ENCODE measurements at places on chromosomes 11 and 22.
A peak's percentile ranks its signal among the peaks of the same experiment; 100 is the strongest.

- H3K36me3 ChIP-seq = no peaks in the 10 kb centered on the region
- H3K4me3 ChIP-seq = peak overlapping the region; percentile 100
- peak; percentile 11 for DNase-seq
Observed at GRCh38 chr11:108009497-108010370, 1.0 kb downstream of the CUL5 start.

GRCh38 chr11:68659158-68659921, 25.0 kb upstream of the GAL start:
- H3K4me3 ChIP-seq = no peak overlapping the region
- DNase-seq = peak; percentile 99
- peak overlapping the region; percentile 58 for H3K27ac ChIP-seq

DNA sequence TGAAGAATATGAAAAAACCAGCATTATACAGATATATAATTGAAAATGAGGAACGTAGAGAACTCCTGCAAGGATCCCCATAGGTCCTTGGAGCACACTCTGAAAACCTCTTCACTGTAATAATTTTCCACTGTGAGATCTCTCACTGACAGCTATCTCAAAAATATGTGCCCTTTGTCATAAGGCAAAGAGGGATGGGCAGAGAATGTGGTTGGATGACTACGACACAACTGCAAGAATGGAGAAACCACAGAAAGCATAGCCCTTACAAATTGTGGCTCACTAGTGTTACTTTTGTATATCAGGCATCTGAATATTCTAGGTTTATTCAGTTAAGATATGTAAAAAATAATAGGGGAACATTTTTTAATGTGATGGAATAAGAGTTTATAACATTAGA, 7.9 kb upstream of the CTSC start:
- DNase-seq = no peak
- peaks cover 2% of the 10 kb centered on the region for H3K4me1 ChIP-seq
- no peaks in the 10 kb centered on the region for H3K36me3 ChIP-seq
- H3K27me3 ChIP-seq = no peaks in the 10 kb centered on the region
- no peak overlapping the region for H3K27ac ChIP-seq

DNA sequence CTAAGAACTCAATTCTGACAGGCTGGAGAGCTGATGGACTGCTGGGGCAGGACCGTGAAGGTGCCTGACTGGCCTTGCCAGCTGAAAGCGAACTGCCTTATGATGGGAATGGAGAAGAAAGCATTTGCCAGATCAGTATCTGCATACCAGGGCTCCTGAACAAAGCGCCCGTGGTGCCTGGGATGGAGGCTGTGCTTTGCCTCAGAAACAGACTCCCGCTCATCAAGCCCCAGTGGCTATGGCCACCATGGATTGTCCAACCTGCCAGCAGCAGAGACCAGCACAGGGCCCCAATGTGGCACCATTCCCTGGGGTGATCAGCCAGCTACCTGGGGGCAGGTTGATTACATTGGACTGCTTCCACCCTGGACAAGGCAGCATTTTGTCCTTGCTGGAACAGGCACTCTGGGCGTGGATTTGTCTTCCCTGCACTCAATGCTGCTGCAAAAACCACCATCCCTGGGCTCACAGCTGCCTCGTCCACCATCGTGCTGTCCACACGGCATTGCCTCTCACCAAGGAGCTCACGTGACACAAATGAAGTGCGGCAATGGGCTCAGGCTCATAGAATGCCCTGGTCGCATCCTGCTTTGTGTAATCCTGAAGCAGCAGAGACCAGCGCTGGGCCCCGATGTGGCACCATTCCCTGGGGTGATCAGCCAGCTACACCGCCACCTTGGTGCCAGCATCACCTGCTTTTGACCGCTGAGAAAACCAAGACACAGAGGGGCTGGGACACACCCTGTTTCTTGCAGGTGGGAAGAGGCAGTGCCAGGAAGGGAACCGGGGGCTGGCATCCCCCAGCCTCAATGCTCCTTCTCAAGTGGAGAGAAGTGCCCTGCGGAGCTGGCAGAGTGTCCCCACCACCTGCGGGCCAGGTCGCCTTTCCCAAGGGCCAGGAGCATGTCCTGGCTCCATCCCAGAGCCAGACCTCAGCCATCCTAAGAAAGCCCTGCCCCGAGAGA, 1367.5 kb downstream of the BRD1 start:
- no peaks in the 10 kb centered on the region for H3K27me3 ChIP-seq
- H3K4me1 ChIP-seq = no peaks in the 10 kb centered on the region
- no peak overlapping the region for H3K4me3 ChIP-seq
- no peaks in the 10 kb centered on the region for H3K36me3 ChIP-seq

- H3K27me3 ChIP-seq = peaks cover 6% of the 10 kb centered on the region
- H3K4me3 ChIP-seq = no peak overlapping the region
- peak; percentile 87 for DNase-seq
- H3K4me1 ChIP-seq = peaks cover 8% of the 10 kb centered on the region
Observed at GRCh38 chr11:45843158-45843924, 3.9 kb upstream of the CRY2 start.

DNA sequence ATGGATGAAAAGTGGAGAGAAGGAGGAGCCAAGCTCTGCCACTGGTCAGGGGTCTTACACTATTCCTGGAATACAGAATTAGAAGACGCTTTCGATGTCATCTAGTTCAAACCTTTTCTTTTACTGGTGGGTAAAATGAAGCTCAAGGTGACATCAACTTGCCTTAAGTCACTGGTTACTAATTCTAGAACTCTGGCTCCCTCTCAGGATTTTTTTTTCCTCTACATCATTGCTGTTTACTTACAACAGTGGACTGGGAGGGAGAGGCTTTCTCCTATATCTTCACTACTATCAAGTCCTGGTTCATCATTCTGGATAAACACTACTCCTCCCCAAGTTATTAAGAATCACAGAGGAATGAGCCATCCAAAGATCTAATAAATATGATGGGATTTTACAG, 82.9 kb downstream of the ETS1 start:
- H3K27ac ChIP-seq = peak overlapping the region; percentile 92
- no peaks in the 10 kb centered on the region for H3K36me3 ChIP-seq
- no peak for DNase-seq
- H3K27me3 ChIP-seq = no peaks in the 10 kb centered on the region

DNA sequence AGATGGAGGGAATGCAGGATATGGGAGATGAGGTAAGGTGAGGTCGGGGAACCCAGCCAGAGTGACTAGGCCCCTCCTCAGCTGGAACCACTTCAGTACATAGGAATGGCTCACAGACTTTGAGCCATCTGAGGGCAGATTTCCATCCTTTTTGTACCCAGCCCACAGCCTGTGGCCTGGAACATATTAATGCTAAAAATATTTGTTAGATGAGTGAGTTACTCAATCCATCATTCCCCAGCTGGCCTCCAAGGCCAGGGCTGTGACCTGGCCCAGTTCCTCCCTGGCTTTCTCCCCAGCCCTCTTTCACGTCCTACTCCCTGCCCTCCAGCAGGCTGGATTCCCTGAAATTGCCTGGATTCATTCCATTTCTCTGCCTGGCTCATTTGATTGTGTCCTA, 57.2 kb upstream of the PRDM11 start:
- H3K27ac ChIP-seq = peak overlapping the region; percentile 90
- H3K4me1 ChIP-seq = peaks cover 56% of the 10 kb centered on the region
- H3K36me3 ChIP-seq = no peaks in the 10 kb centered on the region
- H3K4me3 ChIP-seq = no peak overlapping the region
- H3K27me3 ChIP-seq = no peaks in the 10 kb centered on the region

GRCh38 chr22:42436404-42436803, 4.2 kb upstream of the NFAM1 start:
- H3K27me3 ChIP-seq = peaks cover 29% of the 10 kb centered on the region
- H3K4me3 ChIP-seq = no peak overlapping the region
